ENCODE measurements at places on chromosomes 3 and 15.

DNA sequence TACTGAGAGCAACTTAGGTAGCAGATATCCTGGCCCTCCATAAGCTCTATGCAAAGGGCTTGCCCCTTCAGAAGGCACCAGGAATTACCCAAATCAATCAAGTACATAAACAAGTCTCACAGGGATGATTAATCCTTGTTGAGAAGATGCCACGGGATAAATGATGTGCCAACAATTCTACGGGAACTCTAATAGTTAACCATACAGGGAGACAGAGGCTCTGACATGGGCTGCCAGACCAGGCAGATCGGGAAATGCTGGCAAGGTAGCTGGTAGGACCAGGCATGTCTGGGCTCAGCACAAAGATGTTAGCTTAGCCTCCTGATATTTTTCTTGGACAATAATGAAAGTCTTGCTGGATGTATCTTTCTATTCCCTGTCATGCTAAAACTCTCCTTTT, 249.3 kb upstream of the THBS1 start:
- no peak for DNase-seq

- no peak for DNase-seq
These were observed 62.7 kb upstream of the ITGA11 start for GRCh38 chr15:68494573-68495110.

DNA sequence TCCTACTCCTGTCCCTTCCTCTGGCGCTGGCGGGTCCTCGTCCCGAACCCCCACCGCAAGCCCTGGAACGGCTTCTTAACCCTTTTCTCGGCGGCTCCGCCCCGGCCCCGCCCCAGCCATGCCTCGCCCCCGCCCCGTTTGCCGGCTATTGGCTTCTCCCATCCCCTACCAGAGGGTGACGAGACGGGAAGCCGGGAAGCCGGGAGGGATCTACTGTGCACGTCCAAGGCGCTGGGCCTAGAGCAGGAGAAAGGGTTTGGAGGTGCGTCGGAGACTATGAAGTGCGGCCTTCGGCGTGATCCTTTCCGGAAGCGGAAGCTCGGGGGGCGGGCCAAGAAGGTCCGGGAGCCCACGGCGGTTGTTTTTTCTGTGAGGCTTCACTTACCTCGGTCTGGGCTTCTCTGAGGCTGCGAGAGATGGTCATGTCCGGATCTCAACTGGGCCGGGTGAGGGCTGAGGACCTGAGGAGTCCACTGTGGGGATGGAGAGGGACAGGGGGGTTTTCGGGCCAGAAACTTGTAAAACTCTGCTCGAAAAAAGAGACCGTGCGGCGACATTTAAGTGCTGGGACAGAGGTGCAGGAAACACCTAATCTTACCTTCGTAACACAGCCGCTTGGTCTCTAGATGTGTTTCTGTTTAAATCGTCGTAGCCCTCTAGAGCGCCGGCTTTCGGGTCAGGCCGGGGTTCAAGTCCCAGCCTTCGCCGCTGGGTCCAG, 21.4 kb downstream of the ROPN1B start:
- peak; percentile 60 for DNase-seq

DNA sequence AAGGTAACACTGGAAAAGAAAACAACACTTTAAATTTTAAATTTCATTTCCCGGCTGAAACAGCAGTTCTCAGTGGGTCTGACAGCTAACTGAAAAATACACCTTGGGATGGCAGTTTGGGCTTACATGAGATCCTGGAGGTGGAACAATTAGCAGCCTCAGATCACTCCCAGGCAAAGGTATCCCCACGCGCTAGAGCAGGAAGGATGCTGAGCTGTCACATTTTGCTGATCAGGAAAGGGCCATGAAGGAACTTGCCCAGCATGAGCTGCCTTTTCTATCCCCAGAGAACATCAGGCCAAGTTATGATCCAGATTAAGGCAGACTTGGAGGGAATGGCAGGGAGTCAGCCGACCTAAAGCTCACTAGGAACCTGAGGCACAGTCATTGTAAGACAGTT, 204.8 kb upstream of the SLC2A2 start:
- DNase-seq = no peak

GRCh38 chr15:68862415-68862814, 41.7 kb upstream of the ANP32A start:
- no peak for DNase-seq

GRCh38 chr3:10242182-10243065, 5.8 kb upstream of the TATDN2 start:
- DNase-seq = peak; percentile 65

- DNase-seq = no peak
These were observed 151.0 kb upstream of the THBS1 start for GRCh38 chr15:39429898-39430357.

- no peak for DNase-seq
These were observed 134.1 kb downstream of the PDZRN3 start for GRCh38 chr3:73490453-73491286.

- no peak for DNase-seq
These were observed 110.2 kb downstream of the NR1I2 start for GRCh38 chr3:119891944-119892721.

DNA sequence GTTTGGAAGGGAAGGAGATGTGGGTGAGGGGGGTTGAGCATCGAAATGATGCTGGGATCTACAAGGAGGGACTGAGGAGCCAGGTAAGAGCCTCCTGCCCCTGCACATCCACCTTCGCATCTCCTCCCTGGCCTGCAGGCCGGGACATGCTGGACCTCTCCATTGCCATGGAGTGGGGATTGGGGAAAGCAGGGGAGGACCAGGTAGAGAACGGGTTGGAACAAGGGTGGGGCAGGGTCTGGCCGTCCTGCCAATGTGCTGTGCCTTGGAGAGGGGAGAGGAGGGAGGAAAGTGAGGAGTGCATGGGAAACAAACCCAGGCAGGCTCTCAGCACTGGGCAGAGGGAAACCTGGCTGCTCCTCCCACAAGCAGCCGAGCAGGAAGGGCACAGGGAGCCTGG, 10.6 kb downstream of the PLA2G4B start:
- no peak for DNase-seq

DNA sequence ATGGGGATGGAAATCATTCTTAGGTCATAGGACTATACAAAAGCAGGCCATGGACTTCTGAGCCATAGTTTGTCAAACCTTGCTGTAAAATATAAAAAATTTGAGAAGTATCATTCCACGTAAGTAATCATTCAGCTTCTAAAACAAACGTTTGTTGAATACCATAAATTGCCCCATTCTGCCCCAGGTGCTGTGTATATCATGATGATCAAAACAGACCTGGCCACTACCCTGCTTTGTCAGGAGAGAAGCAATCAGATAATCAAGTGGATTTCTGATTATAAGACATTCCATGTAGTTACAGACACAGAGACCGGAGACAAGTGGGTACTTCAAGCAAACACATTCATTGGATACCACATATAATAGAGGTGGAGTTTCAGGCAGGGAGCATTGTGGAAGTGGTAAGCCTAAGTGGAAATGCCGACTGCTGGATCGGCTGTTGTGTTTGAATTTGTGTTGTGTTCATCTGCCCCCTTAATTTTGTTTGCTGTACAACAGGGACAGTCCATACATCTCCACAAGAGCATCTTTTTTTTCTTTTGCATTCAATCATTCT, 61.7 kb downstream of the TGFBR2 start:
- no peak for DNase-seq

- DNase-seq = no peak
These were observed 11.3 kb downstream of the P2RY14 start for GRCh38 chr3:151267066-151267465.

GRCh38 chr15:78408355-78408640, 29.7 kb upstream of the IREB2 start:
- no peak for DNase-seq

GRCh38 chr15:84666373-84666772, 8.4 kb upstream of the NMB start:
- no peak for DNase-seq

GRCh38 chr15:76312540-76313174, 1.4 kb upstream of the ETFA start:
- no peak for DNase-seq

GRCh38 chr3:108899530-108899929, 54.1 kb downstream of the GUCA1C start:
- no peak for DNase-seq

DNA sequence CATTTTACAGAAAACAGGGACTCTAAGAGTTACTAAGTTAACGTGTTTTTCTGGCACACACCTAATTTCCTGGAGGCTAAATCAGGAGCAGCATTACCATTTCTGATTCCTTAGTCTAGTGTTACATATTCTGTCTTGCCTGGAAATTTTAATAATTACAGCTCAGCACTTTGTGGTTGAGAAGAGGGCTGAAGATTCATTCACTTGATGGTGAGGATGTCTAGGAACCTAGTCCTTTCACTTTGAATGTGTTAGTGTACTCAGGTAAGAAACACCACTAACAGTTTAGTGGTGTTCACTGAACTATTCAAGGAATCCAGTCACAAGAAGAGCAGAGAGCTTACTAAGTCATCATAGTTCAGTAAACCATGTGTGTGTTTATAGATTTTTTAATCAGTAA, 102.8 kb downstream of the STT3B start:
- no peak for DNase-seq

GRCh38 chr3:122694966-122695365, 14.3 kb downstream of the PARP14 start:
- DNase-seq = no peak

- no peak for DNase-seq
These were observed 81.2 kb downstream of the SCAPER start for GRCh38 chr15:76823890-76824289.

- DNase-seq = no peak
These were observed at the start of gene ITIH1 for GRCh38 chr3:52777127-52777958. Gene ITIH1, plus strand, starts transcription at chr3:52777599. Its CDS starts 17 bp downstream, at chr3:52777616.

DNA sequence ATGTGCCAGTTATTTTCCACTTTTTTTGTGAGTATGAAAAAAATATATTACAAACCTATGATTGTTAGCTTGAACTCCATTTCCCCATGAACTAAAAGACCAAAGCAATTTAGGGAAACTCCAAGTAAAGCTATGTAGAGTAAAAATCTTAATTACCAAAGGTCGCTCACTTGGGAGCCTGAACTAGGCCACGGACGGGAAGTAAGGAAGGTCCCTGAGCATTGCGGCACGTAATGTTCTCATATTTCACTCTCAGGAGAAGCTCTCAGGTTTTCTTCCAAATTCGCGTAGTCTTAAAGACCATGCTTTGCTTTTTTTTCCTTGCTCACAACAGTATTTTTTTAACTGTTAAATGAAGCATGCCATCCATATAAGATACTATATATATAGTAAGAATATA, 215.3 kb upstream of the RARB start:
- DNase-seq = no peak

- no peak for DNase-seq
These were observed 564.7 kb downstream of the ROBO1 start for GRCh38 chr3:79203144-79203519.

DNA sequence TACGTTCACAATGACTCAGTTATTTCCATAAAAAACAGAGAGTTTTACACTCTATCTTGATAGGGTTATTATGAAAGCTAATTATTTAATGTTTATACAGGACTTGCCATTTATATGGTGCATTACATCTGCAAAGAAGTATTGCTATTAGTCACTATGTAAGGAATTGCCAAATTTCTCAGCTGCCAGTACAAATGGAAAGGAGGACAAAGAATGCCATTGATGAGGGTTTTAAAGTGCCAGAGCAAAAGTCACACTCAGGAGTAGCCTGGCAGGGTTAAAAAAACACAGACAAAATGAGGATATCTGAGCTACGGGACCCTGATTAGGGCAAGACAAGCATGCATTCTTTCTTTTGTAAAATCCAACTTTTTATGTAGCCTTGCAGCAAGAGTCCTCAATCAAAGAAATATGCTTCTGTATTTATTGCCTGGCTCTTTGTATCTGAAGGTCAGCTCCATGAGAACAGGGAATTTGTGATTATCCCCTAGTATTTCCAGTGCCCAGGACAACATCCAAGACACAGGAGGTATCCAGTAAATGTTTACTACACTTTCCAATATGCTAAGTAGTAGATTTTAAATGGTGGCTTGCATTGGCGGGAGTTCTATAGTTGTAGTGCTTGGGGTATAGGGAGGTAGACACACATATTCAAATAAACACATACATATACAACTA, 1013.6 kb downstream of the ROBO1 start:
- no peak for DNase-seq

DNA sequence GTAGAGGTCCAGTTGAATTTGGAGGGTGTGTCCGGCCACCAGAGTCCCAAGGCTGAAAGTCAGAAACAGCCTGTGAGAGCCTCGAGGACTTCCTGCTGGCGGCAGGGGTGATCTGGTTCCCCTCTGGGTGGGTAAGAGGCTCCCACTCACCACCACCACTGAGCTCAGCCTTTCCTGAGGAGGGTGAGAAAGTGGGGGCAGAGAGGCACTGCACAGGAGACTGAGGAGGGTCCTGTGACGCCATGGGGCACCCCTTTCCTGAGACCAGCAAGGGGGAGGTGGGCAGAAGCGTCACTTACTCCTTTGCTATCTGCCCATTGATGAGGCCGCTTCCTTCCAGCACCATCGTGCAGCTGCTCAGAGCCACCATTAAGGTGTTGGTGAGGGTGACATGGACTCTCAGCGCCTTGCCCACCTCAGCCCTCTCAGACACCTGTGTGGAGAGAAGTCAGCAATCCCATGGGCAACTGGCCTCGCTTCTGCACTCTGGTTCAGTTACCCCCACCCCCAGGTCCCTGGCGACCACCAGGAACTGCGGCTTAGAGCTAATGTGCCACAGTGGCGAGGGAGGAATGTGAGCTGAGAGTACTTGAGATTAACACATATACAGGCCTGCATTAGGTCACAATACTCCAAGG, 10.0 kb upstream of the TGM5 start:
- no peak for DNase-seq

- no peak for DNase-seq
These were observed 35.3 kb upstream of the KY start for GRCh38 chr3:134685929-134686802.

DNA sequence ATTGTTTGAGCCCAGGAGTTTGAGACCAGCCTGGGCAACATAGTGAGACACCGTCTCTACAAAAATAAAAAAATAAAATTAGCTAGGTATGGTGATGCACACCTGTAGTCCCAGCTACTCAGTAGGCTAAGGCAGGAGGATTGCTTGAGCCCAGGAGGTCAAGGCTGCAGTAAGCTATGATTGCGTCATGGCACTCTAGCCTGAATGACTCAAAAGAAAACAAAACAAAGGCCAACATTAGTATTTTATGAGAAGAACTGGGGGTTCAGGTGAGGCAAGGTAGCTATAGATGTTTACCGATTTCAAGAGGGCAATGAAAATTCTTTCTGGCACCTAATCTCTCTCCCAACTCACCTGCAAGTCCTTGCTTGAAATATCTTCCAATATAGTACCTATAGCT, 77.2 kb downstream of the GREM1 start:
- no peak for DNase-seq

DNA sequence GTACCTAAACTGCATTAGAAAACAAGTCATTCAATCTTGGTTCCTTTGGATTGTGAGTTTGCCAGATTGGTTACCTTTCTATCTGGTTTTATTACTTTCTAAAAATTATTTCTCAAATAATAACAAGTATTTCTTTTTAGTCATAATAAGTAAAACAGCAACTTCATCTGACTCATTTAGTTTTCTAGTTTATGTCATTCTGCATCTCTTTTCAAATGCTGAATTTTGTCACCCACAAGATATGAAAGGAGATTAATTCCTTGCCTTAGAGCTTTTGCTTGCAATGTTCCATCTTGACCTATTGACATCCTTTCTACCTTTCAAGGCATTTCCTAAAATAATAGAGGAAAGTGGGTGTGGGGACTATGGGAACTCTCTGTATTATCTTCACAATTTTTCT, 253.6 kb upstream of the PEX5L start:
- DNase-seq = no peak

- DNase-seq = no peak
These were observed 29.3 kb upstream of the TRAK1 start for GRCh38 chr3:42061713-42062380.

- DNase-seq = no peak
These were observed 124.6 kb downstream of the NTRK3 start for GRCh38 chr15:88131937-88132336.

All from activated effector memory CD4-positive, alpha-beta T cell treated with Interleukin-2 at 50 U/mL for 16 hours (primary cell).